ENCODE measurements at places on chromosomes 5 and 9.

GRCh38 chr9:131722255-131722654, 17.6 kb downstream of the RAPGEF1 start:
- no peak for DNase-seq

DNA sequence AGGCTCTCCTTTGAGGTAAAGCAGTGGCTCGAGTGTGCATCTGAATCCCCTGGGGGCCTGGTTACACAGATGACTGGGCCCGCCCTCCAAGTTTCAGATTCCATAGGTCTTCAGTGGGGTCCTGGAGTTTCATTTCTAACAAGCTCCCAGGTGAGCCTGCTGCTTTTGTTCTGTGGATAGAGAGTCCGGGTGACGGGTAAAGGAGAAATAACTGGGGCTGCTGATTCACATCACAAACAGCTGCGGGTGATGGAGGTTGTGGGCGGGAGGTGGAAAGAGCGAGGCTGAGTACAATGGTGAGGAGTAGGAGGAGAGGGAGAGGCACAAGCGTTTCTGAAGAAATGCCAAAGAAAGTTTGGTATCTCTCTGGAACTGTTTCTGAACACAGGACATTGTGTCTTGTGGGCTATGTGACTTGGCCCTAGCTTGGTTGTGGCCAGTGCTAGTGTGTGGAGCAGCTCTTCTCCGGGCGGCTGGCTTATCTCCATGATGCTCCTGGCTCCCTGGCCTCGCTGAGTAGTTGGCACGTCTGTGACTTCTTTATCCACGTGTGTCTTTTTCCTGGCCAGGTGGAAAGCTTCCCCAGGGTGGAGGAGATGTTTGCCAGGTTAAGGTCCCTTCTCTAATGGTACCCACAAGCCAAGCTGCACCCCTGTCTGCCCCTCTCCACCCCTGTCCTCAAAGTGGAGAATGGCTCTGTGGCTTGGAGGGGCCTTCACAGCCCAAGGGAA, 61.7 kb downstream of the HSPA4 start:
- DNase-seq: no peak

GRCh38 chr5:76363352-76364225, 39.5 kb upstream of the IQGAP2 start:
- no peak for DNase-seq

GRCh38 chr9:24616863-24617262, 71.2 kb upstream of the IZUMO3 start:
- DNase-seq: no peak

GRCh38 chr9:112042244-112042638, 132.9 kb downstream of the SUSD1 start:
- DNase-seq: no peak

DNA sequence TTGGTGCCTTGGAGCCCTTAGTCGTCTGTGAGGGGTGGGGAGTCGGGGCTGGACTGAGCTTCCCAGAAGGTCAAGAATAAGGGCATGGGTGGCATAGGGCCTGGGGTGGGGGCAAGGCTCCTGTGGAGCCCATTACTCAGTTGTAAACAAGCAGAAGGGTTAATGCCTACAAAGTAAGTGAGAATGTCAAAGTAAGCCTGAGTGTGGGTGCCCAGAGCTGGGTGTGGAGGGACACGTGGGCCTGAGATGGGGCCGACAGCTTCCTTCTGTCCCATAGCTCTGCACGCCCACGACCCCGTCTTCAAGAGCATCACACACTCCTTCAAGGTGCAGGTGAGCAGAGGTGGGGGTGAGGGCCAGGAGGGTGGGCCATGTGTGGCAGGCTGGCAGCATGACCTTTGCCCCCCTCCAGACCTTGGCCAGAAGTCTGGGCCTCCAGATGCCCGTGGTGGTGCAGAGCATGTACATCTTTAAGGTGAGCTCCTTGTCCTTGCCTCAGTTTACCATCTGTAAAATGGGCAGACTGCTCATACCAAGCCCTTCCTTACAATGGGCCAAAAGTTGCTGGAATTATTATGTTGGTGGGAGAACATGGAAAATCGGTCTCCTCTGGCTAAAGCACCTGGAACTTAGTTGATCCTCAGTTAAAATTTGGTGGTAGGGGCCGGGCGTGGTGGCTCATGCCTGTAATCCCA, 11.1 kb downstream of the DOLK start:
- no peak for DNase-seq

GRCh38 chr5:52746539-52746938, 41.2 kb upstream of the ITGA1 start:
- DNase-seq: no peak

DNA sequence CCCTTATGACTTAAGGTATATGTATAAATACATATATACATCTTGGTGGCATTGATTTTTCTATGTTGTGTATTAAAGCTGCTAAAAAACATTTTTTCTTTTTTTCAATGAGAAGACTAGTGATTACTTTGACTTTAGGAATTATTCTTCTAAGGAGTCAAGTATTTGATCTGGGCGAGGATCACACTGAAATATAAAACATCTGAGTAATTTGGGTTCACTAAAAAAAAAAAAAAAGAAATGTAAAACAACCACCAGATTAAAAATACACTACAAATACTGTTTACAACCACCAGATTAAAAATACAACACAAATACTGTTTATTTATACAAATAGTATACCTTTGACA, 9.0 kb downstream of the UBAP1 start:
- no peak for DNase-seq

- no peak for DNase-seq
Observed at GRCh38 chr9:111516061-111516465, 8.9 kb upstream of the ZNF483 start.

GRCh38 chr5:132658381-132659302, 669 bp downstream of the IL13 start:
- no peak for DNase-seq

DNA sequence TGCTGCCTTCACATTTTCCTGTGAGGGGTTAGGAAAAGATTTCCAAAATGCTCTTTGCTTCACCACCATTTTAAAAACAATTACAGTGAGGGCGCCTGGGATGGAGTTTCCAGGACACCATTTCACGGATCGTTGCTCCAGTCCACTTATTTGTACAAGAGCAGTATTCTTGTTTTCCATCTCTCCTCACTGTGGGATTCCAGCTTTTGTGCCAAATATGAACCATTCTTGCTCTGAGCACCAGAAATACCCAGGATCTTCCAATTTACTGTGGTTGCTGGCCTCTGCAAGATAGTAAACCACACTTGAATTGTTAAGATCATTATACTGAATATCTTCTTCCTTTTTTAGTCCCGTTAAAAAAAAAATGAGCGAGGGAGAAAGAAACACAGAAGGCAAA, 899.5 kb downstream of the TLE1 start:
- no peak for DNase-seq

DNA sequence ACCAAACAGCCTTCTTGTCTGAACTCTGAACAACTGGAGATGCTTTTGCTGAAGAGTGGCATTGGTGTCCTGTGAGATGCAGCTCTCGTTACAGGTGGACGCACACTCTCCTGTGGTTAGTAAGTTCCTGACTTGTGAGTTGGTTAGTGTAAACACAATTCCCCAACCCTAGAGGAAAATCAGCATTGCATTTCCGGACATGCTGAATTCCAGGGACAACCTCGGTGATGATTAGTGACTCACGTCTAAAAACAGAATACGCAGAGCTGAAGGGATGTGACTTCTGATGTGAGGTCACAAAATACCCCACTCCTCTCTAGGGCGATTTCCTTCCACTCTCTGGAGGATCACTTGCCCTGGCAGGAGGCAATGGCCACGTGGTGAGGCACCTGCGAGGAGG, 5.0 kb downstream of the OR2V2 start:
- DNase-seq: no peak

GRCh38 chr5:139204196-139204595, 6.0 kb upstream of the SIL1 start:
- no peak for DNase-seq

GRCh38 chr9:76562511-76562911, 103.5 kb downstream of the GCNT1 start:
- DNase-seq: no peak

GRCh38 chr5:68534131-68534940, 318.8 kb downstream of the PIK3R1 start:
- no peak for DNase-seq

DNA sequence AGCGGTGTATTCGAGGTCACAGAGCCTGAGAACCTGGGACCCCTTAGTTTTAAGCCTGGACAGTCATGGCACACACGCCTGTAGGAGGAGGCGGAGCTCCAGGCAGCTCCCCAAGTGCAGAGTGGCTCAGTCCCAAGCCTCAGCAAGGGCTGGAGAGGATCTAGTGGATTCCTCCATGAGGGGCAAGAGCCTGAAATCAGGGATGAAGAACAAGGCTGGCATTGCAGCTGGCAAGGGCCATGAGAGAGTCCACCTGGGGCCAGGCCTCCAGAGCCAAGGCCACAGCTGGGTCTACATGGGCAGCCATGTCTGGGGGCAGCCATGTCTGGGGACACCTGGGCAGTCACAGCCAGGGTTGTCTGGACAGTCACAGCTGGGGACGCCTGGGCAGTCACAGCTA, 21.9 kb downstream of the ADAMTSL2 start:
- no peak for DNase-seq

DNA sequence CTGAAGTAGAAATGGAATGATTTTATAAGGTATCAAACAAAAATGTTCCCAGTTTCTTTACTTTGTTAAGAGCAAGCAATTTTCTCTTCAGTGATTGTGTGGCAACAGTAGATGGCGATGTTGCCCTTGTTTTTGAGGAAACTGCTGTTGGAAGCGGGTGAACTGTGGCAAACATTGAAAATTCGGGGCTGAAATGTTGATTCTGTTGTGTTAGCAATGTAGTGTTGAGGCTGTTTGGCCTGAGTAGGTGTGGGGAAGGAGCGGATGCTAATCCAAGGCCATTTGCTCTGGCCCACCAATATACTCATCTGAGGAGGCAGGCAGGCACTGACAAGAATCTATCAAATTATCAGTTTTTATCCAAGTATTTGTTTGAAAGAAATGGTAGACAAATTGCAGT, 129.8 kb downstream of the SLC12A2 start:
- peak; percentile 19 for DNase-seq

DNA sequence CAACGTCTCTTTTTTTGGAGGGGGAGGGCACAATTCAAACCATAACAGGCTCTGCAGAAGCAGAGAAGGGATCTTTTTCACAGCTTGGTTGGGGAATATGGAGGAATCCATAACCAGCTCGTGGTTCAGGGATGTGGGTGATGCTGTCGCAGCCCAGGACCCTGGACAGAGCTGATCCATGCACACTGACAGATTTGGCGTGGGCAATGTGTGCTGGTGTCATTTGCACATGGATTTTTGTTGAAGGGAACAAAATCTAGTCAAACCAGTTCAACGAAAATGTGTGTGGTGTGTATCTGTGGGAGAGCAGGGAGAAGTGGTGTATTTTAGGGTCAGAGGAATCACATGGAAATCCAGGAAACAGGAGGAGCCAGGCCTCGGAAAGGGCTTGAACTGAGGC, 4.2 kb downstream of the DOCK2 start:
- DNase-seq: no peak

DNA sequence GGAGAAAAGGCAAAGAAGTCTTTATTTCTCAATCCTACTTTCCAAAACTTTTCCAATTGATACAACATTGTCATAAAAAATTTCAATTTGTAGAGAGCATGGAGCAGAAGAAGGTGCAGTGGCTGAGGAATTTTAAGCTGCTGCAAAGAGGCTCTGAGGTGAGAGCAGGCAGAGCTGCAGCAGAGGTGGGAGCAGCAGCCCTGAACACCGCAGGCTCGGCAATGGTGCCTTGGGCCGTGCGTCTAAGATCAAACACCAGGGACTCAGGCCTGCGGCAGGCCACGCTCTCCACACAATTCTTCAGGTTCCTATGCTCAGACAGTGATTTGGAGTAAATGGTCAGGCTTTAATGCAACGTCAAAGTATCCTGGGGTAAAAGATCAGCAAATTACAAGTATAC, 46.3 kb downstream of the SIL1 start:
- no peak for DNase-seq

GRCh38 chr5:55113327-55113726, 10.9 kb downstream of the GZMA start:
- DNase-seq: no peak

DNA sequence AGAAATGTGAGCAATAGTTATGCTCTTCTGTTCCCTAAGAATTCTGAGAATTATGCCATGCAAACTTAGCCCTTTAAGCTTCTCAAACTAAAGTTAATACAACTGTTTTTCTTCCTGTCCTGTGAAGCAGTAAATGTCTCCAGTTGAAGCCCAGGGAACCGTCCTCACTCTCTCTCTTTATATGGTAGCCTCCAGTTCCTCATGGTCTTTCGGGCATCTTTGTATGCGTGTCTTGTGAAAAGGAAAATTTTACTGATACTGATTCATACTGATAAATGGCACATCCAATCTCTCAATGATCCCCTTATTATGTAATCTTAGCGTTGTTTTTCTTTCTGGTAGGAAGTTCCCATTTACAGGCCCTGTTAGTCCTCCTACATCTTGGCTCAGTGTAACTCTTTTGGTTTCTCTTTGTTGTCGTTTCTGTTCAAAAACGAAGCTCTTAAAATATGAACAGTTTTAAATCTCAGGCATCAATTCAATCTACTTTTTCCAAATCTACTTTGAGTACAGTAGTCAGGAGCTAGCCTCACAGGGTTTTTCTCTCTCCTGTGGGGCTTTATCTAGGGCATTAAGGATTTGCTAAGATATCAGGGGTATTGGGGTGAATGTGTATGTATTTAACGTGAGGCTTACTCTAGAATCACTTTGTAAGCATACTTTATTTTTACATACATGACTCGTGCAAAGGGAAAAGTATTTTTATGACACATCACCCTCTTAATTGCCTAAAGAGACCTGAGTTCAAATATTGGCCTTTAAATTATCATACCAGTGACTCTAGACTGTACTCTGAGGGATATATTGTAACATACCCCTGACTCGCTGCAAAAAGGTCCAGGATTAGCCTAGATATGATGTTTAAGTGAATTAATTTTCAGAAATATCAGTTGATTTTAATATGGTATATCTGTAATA, 258.0 kb downstream of the NR3C1 start:
- DNase-seq: no peak

DNA sequence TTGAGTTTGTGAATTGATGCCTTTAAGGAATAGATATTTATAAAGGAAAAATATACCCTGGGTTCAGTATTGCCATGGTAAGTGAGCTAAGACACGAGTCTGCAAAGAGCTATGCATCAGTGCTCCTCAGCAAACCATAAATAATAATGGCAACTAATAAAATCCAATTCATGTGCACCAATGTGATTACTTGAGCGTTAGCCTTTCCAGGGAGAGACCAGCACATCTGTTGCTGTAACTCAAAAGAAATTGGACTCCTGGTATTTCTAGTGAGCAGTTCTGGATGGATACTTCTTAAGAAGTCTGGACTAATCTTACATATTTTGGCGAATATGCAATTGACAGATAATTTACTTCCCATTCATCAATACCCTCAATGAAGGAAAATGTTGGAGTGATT, 373.3 kb downstream of the ARHGEF28 start:
- no peak for DNase-seq

All from activated T-cell treated with anti-CD3 and anti-CD28 coated beads for 4 hours (primary cell).